ENCODE measurements at places on chromosomes 13 and 19.

DNA sequence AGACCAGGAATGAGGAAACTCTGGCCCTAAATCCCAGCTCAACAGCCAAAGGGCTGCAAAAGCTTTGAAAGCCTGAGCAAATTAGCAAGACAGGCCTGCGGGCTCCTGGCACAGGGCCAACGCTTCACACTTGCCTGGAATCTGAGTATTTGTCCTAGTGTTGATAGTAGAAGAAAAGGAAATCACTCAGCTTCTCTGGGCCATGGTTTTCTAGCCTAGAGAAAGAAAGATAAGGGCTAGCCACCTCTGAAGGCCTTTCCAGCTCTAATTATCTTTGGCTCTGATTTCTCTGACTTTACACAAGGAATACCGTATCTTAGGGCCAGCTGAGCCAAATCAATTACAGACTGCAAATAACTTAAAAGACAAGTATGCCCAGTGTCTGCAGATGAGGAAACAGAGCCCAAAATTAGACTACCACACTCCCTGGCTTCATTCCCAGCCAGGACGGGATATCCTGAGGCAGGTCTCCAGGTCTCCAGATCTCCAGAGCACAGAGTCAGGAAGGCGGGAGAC is 69.6 kb downstream of the STK24 start:
- DNase-seq, result no peak

DNA sequence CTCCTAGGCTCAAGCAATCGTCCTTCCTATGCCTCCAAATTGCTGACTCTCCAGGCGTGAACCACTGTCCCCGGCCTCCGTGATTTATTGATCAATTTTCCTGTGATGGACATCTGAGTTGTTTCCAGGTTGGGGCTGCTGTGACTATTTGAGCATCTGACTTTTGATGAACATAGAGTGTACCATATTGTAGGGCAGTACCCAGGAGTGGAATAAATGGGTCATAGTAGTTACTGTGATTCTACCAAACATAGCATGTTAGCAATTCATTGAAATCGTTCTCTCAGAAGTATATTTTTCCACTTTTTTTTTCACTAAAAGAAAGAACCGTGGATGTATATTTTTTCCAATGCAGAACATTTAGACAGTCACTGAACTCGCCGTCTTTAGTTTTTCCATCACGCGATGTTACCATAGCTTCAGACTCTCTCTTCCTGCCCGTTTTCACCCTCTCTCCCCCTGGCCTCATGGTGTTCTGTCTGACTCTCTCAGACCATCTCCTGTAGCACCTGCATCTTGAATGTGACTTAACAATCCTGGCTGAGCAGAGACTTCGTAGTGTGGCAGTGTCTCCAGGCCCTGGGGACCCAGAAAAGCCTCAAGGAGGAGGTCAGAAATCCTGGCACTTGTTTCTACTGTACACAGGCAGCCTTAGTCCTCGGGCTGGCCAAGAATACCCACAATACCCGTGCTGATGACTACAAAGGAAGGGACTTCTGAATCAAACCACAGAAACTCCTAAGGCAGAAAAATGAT is 3.2 kb upstream of the RASGRP4 start:
- DNase-seq, result no peak

DNA sequence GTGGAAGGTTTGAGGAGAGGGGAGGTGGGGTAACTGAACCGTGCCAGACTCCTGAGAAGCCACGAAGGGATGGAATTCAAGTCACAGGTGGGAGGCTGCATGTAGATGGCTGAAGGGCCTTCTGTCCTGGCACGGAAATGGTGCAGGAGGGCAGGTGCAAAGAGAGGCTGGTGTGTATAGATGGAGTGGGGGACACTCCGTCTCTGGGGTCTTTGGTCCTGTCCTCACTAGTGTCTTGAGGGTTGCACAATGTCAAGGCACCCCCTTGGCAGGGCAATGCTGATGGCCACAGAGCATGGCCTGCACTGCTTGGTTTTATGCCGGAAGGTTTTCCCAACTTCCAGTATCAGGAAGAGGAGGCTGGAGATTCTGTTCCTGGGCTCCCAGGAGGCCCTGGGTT is 82.7 kb upstream of the SIAH3 start:
- no peak for DNase-seq

DNA sequence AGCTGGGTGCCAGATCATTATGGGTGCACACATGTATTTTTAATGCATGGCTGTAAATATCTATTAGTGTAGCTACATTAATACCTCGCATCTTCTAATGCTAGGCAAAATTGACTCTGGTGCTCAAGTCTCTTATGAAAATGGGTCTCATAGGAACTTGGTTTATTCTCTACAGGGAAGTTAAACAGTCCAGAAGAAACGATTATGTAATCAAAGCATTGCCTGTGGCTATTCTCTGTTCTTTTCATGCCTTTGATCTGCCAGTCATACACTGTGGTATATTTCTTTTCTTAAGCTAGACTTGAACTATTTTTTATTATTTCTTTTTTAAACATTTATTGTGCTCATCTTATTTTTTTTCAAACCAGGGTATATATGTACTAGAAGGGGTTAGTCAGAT is 1015.0 kb downstream of the SLITRK1 start:
- no peak for DNase-seq

DNA sequence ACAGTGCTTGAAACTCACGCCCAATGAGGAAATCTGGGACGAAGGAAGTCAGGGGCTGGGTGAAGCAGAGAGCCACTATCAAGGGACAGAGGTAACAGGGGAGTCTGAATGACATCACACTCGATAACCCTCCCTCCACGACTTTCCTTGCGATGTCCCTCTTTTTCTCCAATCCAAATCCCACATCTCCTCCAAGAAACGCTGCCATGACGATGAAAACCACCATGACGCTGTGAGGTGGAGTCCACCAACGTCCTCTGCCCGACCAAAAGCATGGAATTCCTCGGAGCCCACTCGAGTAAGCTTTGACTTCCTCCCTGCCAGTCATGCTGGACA is 967 bp downstream of the REXO1 start:
- DNase-seq, result no peak

DNA sequence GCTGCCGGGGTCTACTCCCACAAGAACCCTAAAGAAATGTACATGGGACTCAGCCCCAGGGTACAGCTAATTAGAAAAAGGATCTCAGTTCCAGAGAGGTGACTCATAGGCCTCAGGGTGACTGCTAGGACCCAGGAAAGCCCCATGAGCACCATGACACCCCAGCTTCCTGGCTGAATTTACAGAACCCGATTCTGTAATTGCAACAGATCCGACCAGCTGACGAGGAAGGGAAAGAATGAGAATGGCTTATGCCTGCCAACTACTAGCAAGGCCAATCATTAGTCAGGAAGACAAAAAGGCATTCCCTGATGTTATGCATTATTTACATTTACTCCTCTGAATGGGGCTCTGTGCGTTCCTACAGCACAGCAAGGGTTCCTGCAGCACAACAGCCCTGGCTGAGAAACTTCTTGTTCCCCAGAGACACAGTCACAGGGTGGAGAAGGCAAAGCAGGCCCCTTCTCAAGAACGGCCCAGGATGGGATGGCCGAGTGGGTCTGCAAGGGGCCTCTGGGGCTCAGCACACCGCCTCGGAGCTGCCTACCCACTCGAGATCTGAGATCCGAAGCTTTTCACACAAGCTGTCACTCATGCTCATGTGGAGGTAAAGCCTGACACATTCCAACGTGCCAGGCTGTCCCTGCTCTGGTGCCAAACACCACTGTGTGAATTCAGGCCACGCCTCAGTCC is 27.2 kb downstream of the PBX4 start:
- DNase-seq, result no peak

Data from esophagus squamous epithelium (tissue), 5 donors.